ENCODE measurements at places on chromosomes 12 and 14.

DNA sequence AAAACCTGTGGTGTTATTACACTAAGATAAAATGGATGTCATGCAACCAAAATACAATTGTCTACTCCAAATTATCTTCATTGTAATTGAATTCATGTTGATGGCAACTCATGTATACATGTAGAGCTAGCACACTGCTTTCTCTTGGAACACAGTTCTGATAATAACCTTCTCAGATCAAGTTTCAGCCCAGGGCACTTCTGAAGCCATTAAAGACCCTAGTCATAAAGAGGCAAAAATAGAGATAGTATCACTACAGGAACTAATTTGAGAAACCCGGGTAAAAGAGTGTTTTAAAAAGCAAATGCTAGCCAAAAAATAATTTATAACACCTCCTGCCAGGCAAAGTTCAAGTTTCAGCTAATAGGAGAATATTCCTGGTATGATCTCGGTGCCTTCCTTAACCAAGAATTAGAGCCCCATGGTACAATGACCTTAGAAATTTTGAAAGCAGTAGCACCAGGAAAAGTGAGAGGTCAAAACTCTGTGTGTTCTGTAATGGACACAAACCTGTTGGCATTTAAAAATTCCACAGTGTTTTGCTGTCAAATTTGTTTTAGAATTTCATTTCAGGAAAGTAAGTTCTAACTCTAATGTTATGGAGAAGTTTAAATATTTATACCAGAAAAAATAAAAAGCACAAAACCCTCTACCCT, 105.0 kb upstream of the FRMD6 start:
- no peak for DNase-seq

- DNase-seq: peak; percentile 22
Measured at GRCh38 chr14:87944987-87945604, 47.9 kb downstream of the GALC start.

- no peak for DNase-seq
Measured at GRCh38 chr12:49054524-49054923, 6.1 kb downstream of the KMT2D start.

GRCh38 chr14:78985668-78986381, 815.7 kb downstream of the NRXN3 start:
- no peak for DNase-seq

- no peak for DNase-seq
Measured at GRCh38 chr14:102853648-102854047, 68.8 kb upstream of the AMN start.

GRCh38 chr12:3668479-3669165, 84.3 kb downstream of the CRACR2A start:
- no peak for DNase-seq

DNA sequence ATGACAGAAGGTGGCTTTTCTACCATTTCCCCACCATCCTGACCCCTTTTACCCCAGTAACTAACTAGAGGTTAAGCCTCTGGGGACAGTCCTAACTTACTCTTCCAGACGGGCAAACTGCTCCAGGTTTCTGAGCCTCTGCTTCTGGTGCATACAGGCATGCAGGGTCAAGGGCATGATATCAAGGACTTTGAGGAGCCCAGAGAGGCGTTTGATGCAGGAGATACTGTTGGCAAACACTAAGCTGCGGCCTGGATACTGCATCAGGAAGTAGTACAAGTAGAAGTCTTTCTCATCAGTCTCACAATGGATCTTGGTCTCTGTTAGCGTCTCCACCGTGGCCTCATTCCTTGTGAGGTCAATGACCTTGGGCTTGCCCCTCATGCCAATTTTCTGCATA, 21.0 kb downstream of the DDX24 start:
- no peak for DNase-seq

- no peak for DNase-seq
Measured at GRCh38 chr14:93395231-93395630, 35.5 kb upstream of the UNC79 start.

GRCh38 chr14:32986791-32987540, 48.3 kb downstream of the NPAS3 start:
- no peak for DNase-seq

DNA sequence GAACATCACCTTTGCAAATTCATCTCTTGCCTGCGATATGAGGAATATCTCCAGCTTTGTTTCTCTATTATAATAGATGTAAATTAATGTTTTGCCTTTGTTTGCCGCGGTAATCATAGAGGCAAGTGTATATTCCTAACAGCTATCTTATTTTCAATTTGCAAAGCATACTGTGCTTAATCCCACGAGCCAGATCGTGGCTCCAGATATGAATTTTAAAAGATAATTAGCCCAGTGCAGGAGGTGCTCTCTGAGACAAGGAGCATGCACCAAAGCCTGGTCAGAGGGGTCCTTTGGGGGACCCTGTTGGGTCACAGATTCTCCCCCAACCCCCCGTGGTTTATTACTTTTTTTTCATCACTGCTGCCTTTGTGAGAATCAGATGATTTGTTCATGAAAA, 1087.5 kb downstream of the BCL11B start:
- DNase-seq: no peak

- no peak for DNase-seq
Measured at GRCh38 chr14:88196925-88197324, 126.1 kb downstream of the KCNK10 start.

- no peak for DNase-seq
Measured at GRCh38 chr12:84361651-84362551, 550.7 kb downstream of the SLC6A15 start.

GRCh38 chr12:60333461-60333860, 737.6 kb downstream of the SLC16A7 start:
- no peak for DNase-seq

DNA sequence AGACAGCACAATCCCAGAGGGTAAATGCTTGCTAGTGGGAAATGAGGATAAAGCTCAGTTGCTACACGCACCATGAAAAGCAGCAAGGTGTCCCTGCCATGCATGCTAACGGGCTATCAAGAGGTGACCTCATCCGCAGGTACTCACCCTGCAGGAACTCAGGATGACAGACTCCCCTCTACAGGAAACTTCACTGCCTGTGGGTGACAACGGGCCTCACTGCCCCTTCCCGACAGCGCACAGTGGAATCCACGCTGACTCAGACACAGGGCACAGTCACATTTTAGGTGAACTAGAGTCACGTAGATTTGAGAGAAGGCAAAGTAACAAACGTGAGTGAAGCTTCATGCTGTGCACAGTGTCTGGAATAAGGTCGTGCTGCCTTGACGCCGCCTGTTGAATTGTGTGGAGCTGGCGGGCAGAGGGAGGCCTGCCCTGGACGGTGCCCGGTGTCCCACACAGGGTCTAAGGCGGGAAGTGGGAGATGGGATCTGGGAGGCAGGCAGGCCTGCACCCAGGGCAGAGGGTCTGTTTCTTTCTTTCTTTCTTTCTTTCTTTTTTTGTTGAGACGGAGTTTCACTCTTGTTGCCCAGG, 331.8 kb downstream of the TMEM132D start:
- DNase-seq: no peak

DNA sequence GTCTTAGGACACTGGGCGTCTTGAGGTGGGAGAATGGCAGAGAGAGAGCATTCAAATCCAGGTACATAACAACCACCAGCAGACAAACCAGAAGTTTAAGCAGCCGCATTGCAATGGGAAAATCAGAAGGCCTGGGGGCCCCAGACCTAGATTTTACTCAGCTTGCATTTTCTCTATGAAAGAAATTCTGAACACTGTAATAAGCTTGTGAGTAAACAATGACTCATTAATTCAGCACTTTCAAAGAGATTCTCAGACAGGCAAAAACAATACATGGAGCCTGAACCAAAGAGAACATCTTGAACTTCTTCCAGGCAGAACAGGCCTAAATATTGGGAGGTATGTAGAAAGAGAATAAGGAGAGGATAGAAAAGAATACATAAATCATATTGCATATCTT, 69.8 kb upstream of the IFNG-AS1 start:
- DNase-seq: no peak

- DNase-seq: no peak
Measured at GRCh38 chr14:99230208-99231151, 41.5 kb downstream of the BCL11B start.

GRCh38 chr12:127509066-127509778, 757.7 kb upstream of the TMEM132C start:
- no peak for DNase-seq

DNA sequence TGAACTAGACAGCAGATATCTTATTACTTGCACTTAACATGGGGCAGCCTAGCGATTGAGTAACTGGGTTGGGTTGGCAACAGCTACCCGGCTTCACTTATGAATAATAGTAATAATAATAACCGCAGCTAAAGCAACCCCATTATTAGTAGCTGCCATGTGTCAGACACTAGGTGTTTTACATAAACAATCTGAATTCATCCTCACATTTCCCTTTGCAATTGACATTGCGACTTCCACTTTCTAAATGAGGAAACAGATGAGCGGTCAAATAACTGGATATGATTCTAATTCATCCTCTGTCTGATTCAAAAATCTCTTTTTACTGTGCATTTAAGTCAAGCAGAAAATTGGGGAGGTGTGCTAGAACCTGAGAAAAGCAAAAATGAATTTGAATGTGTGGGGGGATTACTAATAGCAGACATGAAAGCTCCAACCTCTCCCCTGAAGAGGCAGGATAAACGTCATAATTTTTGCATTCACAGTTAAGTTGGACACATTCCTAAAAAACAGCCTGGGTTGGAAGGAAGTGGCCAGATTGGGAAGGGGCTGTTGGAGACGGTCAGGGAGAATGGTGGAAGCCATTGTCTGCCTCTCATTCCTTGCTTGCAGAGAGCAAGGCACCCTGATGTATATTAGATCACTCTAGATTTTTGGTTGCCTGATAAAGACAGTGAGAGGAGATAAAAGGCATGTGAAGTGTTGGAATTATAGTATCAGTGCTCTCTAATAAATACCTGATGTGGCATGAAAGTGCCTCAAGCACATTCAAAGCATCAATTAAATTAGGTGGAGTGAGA, 13.1 kb downstream of the EMP1 start:
- DNase-seq: no peak

GRCh38 chr12:109795023-109795422, 38.2 kb downstream of the TRPV4 start:
- no peak for DNase-seq

DNA sequence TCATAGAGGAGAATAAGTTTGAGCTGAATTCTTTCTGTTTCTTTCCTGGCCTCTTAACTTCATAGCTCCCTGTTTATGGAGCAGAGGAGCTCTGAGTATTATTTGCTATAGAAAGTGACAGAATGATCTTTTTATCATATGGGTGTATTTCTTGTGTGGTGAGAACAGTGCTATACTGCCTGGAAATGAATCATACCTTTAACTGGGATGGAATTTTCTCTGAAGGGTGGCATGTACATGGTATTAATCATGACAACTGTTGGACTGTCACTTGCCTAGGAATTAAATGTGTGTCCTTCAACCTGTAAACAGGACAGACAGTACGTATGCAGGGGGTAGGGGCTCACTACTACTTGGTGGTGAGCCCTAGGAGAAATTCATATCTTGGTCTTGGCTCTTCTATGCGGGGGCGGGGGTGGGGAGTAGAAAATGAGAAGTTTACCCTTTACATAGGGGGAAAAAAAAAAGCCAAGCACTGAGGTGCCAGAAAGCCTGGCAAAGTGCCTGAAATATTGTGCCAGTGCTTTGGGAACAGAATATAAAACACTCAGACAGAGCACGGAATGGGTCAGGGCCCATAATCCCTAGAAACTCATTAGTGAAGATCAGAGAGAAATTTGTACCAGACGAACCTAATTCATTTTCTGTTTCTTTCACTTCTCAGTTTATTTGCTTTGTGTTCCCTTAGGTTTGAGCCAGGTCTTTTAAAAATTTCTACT, 33.8 kb downstream of the ARMH4 start:
- DNase-seq: no peak

- DNase-seq: no peak
Measured at GRCh38 chr12:8784290-8784888, 38.0 kb upstream of the A2ML1 start.

All from hindlimb muscle (tissue), 1 donor.